Choroid plexus epithelial cell (primary cell): ENCODE measurements at places on chromosomes 5 and 9.
A peak's percentile ranks its signal among the peaks of the same experiment; 100 is the strongest.

GRCh38 chr9:131675437-131676022 is 64.3 kb downstream of the RAPGEF1 start:
- DNase-seq: no peak

DNA sequence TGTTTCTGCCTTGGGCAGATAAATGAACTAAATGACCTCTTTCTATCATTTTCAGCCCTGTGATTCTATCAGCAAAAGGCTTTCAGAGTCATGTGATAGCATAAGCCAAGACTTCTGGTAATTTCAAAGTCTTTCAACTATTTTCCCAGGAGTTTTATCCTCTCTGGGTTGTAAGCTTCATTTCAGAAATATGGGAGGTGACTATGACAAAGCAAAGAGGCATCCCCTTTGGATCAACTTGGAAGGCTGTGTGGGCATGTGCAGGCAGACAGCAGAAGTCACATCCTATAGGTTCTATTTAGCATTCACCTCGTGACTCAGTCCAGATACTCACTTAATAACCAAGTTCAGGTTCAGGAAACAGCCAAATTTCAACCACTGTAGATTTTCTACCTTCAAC is 149.0 kb upstream of the FST start:
- DNase-seq: peak; percentile 61

- DNase-seq: no peak
Measured at GRCh38 chr5:67142816-67143215, 53.8 kb downstream of the CD180 start.

- peak; percentile 65 for DNase-seq
Measured at GRCh38 chr5:64229163-64229774, 63.6 kb downstream of the RNF180 start.

DNA sequence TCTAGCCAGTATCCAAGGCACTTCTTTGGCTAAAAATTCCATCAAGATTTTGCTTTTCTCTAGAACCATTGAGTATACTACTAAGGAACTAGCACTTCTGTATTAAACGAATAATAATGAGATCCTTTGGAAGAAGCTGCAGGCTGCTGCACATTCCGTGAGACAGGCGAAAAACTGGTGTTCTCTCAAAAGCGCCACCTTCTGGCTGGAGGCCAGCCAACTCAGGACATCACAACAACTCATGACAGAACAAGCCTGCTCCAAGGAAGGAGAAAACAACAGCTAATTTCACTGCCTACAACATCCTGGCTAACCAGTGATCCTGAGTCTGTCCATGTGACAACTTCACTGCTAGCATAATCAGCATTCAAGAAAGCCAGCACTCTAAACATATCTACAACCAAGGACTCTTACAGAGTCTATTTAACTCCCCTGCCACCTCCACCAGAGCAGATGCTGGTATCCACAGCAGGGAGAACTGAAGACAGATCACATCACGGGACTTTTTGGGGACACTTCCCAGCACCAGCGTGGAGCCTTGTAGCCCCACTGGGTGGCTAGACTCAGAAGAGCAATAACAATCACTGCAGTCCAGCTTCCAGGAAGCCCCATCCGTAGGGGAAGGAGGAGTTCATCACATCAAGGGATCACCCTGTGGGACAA is 150.5 kb downstream of the YTHDC2 start:
- peak; percentile 69 for DNase-seq

- no peak for DNase-seq
Measured at GRCh38 chr9:13832446-13832845, 481.5 kb downstream of the NFIB start.

DNA sequence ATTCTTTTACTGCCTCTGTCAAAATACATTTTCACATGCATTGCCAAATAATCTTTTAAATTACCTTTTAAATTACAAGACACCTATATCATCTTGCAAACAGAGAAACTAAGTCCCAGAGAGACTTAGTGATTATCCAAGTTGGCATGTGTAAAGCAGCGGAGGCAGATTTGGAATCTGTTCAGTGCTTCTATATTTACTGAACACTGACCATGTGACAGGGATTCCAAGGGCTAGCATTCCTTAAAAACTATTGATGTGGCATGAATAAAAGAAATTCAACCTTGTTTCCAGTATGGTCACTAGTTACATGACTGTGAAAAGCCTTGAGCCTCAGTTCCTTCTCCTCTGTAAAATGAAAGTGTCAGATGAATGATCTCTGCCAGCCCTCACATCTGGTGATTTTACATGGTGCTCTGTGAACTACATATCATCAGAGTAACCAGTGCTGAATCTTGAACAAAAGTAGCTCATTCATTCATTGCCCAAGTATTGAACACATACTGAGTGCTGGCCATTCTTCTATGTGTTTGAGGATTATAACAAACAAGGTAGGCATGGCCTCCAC is 71.9 kb upstream of the PPP1R2B start:
- no peak for DNase-seq

GRCh38 chr5:137666901-137667300 is 69.0 kb downstream of the KLHL3 start:
- DNase-seq: no peak

DNA sequence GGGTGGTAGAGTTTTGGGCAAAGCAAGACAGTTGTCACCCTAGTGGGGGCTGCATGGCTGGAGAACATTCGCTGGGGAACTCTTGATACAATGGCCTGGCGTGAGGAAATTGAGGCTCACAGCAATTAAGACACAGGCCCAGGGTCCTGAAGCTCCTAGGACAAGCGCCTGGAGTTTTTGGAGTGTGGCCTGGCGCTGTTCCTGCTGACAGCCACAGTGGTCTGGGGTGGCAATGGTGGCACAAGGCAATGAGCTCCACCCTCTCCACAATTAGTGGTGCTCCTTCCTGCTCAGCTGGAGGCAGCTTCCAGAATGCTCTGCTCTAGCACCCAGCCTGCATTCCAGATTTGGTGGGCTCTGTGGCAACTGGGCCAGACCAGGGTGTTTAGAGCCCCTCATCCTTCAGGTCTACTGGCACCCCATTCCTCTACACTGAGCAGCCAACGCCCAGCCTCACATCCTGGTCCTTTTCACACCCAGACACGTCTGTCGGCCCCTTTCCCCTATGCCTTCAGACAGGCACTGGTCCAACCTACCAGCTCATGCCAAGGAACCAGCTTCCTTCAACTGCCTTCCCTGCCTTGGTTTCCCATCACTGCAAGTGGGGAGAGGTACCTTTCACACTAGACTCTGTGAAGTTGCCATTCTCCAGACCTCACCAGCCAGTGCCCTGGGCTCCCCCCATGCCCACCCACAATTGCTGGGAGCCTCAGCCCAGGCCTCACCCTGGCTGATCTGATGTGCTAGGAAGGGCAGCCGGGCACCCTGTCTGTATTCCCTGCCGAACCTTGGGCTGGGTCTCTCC is 138.1 kb upstream of the COL5A1 start:
- DNase-seq: no peak

DNA sequence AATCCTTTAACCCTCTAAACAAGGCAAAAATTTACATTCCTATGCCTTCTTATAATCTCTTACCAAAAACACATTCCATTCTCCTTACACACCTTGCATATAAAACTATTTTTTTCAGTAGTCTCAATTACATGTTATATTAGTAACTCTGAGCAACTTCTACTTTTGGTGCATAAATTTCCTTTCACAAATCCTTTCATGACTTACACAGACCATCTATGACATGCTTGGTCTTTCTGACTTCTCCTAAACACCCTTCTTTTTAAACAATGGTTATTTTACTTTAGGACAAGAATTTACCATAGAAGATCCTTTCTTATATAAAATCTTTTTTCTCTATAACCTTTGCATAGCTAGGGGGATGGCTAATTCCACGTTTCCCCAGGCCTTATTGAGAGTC is 208.0 kb upstream of the ARRDC3 start:
- DNase-seq: no peak

GRCh38 chr5:38527475-38527874 is 29.0 kb downstream of the LIFR start:
- no peak for DNase-seq

DNA sequence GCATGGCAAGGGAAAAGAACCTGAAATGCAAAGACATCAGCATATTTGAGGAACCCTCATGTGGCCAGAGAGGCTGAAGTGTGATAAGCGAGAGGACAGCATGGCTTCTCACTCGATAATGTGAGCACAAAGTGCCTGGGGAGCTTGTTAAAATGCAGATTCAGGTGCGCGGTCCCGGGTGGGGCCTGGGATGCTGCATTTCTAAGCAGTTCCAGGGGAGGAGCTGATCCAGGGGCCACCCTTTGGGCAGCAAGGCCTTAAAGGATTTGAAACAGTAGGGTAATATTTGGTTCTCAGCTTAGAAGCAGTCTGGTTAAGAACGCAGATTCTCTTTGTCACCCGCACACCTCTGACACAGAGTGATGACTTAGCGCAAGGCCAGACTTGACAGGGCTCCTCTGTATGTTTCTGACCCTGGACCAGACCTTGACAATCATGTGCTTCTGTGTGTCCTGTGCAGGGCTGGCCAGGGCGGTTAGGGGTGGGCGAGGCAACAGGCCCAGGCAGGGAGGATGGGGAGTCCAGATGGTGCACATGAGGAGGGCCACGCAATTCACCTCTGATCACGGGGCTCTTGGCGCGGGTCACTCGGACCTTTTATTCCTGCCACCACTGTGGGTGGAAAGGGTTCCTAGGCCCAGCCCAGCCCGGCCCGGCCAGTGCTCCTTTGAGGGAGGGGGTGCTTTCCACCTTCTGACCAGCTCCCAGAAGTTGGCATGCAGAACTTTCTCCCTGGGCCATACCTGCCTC is 62.8 kb upstream of the TBC1D2 start:
- DNase-seq: no peak

GRCh38 chr5:113039229-113039933 is 62.8 kb downstream of the DCP2 start:
- no peak for DNase-seq

DNA sequence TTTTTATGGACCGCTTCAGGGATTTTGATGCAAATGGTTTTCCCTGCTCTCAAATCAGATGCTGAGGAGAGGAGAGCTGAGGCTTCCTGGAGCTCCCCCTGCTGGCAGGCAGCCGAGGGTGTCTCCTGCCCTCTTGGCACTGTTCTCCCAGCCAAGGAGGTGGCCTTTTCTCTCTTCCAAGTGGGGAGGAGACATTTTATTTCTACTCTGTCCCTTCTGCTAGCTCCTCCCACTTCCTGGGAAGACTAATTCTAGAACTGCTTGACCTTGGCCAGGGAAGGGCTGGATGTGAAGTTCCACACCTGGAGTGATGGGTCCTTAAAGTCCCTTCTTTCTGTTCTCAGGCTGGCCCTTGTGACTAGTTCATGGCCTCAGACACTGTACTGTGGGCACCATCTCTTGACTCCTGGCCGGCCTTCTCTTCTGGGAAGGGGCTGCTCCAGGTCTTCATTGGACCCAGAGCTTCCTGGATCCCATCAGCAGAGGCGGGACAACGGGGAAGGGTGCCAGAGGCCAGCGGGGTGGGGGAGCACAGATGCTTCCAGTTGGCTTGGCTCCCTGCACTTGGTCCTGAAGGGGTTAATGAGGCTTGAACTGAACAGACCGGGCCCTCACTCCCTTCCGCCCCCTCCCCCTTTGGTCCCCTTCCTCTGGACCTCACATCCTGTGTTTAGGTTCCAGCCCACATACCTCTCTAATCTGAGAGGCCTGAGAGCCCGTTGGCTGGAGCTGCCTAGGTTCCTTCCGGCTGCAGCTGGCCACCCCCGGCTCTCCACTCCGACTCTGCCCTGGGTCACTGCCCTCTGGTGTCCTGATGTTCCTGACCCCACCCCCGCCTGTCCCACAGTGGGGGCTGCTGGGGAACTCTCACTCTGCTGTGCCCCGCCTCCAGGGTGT is 32.1 kb downstream of the PTPA start:
- peak; percentile 95 for DNase-seq

- no peak for DNase-seq
Measured at GRCh38 chr5:31853398-31854135, 214.6 kb downstream of the PDZD2 start.

- DNase-seq: no peak
Measured at GRCh38 chr9:17800418-17800817, 221.6 kb downstream of the SH3GL2 start.

GRCh38 chr5:67976891-67977601 is 238.5 kb upstream of the PIK3R1 start:
- no peak for DNase-seq

DNA sequence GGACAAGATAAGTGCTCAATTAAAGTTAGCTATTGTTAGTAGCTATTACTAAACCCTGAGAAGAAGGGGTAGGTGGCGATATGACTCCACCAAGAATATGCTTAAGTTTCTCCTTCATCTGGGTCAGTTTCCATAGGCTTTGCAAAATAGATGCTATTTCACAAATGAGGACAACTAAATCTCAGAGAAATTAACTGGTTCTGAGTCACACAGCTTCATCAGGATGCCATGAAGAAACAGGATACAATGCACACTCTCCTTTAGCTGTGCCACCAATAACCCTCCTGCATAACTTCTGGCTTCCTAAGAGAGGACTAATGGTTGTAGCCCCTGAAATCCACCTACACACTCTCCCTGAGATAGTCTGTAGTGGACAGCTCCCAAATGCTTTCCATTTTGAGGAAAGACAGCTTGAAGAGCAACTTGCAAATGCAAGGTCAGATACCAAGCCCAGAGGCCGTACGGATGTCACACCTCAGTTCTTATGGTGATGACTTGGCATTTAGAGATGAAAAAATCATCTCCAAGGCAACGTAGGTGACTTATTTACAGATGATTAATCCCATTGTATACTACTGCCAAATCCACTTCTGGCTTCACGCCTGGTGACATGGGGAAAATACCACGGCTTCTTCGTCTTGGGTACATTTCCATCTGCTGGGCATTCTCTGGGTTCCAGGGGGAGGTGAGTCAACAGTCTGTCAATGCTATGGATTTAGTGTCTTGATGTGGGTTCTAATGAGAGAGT is 251.4 kb upstream of the IL12B start:
- peak; percentile 68 for DNase-seq

DNA sequence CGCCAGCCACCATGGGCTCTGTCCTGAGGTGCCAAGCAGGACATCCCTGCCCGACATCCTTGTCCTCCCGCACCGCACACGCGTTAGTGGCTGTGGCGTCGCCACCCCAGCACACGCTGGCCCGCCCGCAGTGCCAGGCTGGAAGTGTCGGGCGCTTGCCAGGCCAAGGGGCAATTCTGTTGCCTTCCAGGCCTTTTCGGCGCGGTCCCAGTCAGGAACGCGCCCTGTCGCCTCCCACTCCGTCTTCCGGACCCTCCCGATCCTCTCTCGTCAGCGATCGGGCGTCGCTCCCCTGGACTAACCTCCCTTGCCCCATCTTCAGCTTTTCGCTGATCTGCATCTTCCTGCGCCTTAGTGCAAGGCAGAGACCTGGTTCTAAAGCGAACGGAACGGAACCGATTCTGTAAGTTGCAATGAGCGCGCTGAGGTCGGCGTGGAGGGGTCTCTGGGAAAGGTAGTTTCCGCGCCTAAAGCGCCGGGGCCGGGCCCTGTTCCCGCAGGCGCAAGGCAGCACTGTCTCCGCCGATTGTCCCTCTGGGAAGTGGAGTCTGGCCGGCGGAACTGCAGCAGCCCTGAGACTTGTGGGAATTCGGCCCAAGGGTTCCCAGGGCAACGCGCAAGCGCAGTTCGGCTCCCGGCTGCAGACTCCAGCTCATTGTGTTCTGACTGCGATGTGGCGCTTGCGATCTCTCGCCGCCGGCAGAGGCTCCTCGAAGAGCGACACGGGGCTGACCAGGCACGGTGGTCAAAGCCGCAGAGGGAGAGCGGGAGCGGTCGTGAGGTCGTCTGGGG is at the start of gene ZNF454:
TSS of gene ZNF454 (plus strand) at position 630 of the 792 bp plus-strand sequence. CDS start 1,594 bp downstream, outside the sequence.
- DNase-seq: peak; percentile 97

- no peak for DNase-seq
Measured at GRCh38 chr5:10266137-10266536, 16.1 kb downstream of the CCT5 start.

- no peak for DNase-seq
Measured at GRCh38 chr5:148988328-148988727, 74.5 kb downstream of the SH3TC2 start.
